ENCODE measurements at places on chromosomes 11 and 22.
A peak's percentile ranks its signal among the peaks of the same experiment; 100 is the strongest.

GRCh38 chr11:65187146-65187675 lies 5.5 kb downstream of the CAPN1 start:
- no peak for DNase-seq

DNA sequence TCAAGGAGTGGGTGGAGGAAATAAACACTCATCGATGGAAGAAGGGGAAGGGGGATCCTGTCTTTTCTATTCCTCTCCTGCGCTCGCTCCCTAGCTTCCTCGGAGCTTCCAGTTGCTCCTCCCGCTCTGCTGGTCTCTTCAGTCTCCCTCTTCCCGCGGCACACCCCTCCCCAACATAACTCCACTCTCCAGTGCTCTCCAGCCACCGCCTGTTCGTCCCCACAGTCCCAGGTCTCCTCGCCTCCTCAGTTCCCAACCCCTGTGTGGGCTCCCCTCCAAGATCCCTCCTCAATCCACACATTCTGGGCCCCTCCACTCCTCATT lies 438 bp downstream of the ZW10 start:
- DNase-seq: peak; percentile 23

GRCh38 chr11:120471131-120471530 lies 40.4 kb upstream of the GRIK4 start:
- no peak for DNase-seq

GRCh38 chr22:28903729-28904128 lies 20.4 kb downstream of the ZNRF3 start:
- no peak for DNase-seq

DNA sequence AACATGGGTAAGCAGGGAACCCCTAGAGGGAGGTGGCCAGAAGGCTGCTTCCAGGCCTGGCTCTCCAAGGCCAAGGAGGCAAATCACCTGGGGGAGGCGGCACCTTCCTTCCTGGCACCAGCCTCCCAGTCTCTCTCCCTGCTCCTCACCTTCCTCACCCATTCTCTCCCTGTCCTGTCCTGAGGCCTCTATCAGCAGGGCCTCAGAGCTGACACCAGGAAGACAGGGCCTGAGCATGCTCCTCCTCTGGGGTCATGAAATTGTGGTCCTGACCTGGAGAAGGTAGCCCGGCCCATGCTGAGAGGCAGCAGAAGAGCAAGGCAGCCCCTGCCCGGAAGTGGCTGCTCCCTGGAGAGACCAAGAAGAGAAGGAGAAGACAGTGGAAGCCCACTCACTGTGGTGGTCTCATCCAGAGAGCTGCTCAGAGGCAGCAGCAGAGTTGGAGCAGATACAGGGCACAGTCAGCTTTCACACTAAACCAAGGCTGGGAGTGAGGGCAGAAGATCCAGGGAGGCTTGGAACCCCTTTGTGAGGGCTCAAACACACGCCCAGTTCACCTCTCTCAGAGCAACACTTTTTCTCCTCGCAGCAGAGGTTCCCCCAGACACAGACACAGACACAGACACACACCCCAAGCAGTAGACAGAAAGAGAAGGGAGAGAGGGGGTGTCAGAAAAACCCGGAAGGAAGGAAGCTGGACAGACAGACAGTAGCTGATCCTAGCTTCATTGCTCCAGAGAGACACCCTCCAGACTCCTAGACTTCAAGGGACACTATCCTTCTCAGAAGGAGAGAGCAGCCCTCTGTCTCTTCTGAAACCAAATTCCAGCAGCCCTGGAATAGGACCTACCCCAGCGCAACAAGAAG lies 1.8 kb downstream of the BCL9L start:
- no peak for DNase-seq

- peak; percentile 81 for DNase-seq
These were observed 37.6 kb downstream of the ZNF195 start for GRCh38 chr11:3341298-3341697.

Data from WTC11 (cell line).